CD4-positive, CD25-positive, alpha-beta regulatory T cell (primary cell): ENCODE measurements at places on chromosomes 4 and X. TPM values are rescaled to one million over a fixed set of nuclear protein-coding genes. Genes with fewer than 3 reads are reported as not detected.

CC2D2A gene
- polyA plus RNA-seq = 0.51 TPM

GJB1 gene
- not detected for polyA plus RNA-seq

GAGE12J gene
- polyA plus RNA-seq = not detected

RHOH gene
- polyA plus RNA-seq = 360 TPM

MUC7 gene
- polyA plus RNA-seq = not detected

FANCB gene
- polyA plus RNA-seq = 2.6 TPM

USP17L22 gene
- polyA plus RNA-seq = not detected

TXLNG gene
- polyA plus RNA-seq = 8.4 TPM

PNMA6A gene
- not detected for polyA plus RNA-seq

CCDC158 gene
- polyA plus RNA-seq = not detected

THOC2 gene
- 31.3 TPM for polyA plus RNA-seq

CTSO gene
- polyA plus RNA-seq = 31.3 TPM

TSPAN6 gene
- polyA plus RNA-seq = 2.9 TPM

MAGEC1 gene
- not detected for polyA plus RNA-seq

KLF8 gene
- 0.42 TPM for polyA plus RNA-seq

VSIG1 gene
- 16.4 TPM for polyA plus RNA-seq

STEEP1 gene
- 12.8 TPM for polyA plus RNA-seq

BLOC1S4 gene
- polyA plus RNA-seq = 91.0 TPM

BRS3 gene
- not detected for polyA plus RNA-seq

MAP3K15 gene
- polyA plus RNA-seq = not detected

SMR3B gene
- polyA plus RNA-seq = not detected

NLGN4X gene
- polyA plus RNA-seq = not detected

L1CAM gene
- polyA plus RNA-seq = 0.67 TPM

SPANXN3 gene
- not detected for polyA plus RNA-seq

TEX11 gene
- polyA plus RNA-seq = not detected

PABPC4L gene
- not detected for polyA plus RNA-seq

SLITRK4 gene
- polyA plus RNA-seq = not detected

SMIM10L2A gene
- 0.30 TPM for polyA plus RNA-seq

P2RY4 gene
- not detected for polyA plus RNA-seq

SSX1 gene
- polyA plus RNA-seq = not detected

PNMA6F gene
- polyA plus RNA-seq = not detected

MCF2 gene
- polyA plus RNA-seq = not detected

RPA4 gene
- 1.00 TPM for polyA plus RNA-seq

MEPE gene
- not detected for polyA plus RNA-seq

ZFP92 gene
- 0.06 TPM for polyA plus RNA-seq

ATP1B4 gene
- polyA plus RNA-seq = not detected

STK32B gene
- polyA plus RNA-seq = not detected

PNMA5 gene
- 0.15 TPM for polyA plus RNA-seq
